ENCODE measurements at places on chromosomes 2 and 18. TPM values are rescaled to one million over a fixed set of nuclear protein-coding genes. Genes with fewer than 3 reads are reported as not detected.

DNA sequence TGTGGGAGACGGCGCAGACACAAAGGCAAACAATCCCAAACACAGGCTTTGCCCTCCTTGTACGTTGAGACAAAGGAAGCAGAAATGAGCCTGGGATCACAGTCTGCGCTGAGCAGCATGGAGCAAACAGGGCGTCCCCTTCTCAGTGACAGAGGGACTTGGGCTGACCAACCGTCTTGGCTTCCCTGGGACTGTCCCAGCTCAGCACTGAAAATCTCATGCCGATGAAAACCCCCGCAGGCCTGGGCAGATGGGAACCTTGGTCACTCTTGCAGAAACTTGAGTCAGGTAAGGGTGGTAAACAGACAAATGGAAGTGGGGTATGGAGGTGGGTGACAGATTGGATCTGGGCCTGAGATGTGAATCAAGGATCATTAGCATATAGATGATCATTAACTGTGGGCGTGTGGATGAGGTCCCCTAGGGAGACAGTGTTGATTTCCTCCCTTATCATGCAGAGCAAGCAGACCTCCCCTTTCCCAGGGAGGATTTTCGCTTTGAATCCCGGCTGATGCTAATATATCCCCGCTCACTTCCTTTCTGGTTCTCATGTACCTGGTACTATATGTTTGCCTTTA lies 19.1 kb upstream of the SH3BP4 start:
- no peaks in the 10 kb centered on the region for H3K27me3 ChIP-seq
- no peak overlapping the region for H3K4me3 ChIP-seq
- H3K27ac ChIP-seq: no peak overlapping the region
- no peaks in the 10 kb centered on the region for H3K36me3 ChIP-seq
- no peaks in the 10 kb centered on the region for H3K4me1 ChIP-seq
- DNase-seq: no peak

- DNase-seq: no peak
- H3K4me1 ChIP-seq: no peaks in the 10 kb centered on the region
- no peak overlapping the region for H3K4me3 ChIP-seq
- no peaks in the 10 kb centered on the region for H3K36me3 ChIP-seq
These were observed 119.2 kb downstream of the ACOXL start for GRCh38 chr2:110851531-110851930.

GRCh38 chr2:169275696-169276444 lies 86.5 kb downstream of the LRP2 start:
- DNase-seq: no peak
- no peaks in the 10 kb centered on the region for H3K27me3 ChIP-seq
- no peaks in the 10 kb centered on the region for H3K36me3 ChIP-seq
- no peaks in the 10 kb centered on the region for H3K4me1 ChIP-seq

DNA sequence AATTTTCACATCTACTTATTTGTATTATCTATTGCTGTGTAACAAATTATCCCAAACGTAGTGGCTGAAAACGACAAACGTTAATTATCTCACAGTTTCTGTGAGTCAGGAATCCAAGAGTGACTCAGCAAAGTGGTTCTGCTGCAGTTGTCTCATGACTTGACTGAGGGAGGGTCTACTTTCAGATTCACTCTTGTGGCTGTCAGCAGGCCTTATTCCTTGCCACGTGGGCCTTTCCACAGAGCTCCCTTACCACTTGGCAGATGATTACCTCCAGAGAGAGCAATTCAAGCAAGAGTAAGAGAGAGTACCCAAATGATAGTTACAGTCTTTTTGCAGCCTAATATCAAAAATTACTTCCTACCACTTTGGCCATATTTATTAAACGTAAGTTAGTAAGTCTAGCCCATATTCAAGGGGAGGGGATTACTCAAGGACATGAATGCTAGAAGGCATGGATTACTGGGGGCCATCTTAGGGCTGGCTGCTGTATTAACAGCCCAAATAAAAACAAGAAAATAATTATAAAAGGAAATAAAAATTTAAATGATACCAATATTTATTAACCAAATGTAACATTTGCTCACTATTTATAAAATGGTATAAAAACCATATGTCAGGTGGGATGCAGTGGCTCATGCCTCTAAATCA lies 48.7 kb upstream of the NBEAL1 start:
- no peak for DNase-seq
- H3K36me3 ChIP-seq: no peaks in the 10 kb centered on the region
- H3K4me3 ChIP-seq: no peak overlapping the region
- no peaks in the 10 kb centered on the region for H3K27me3 ChIP-seq

The SLC38A11 gene
- 2.0 TPM for total RNA-seq

The BMP10 gene
- not detected for total RNA-seq

GRCh38 chr2:141871913-141872634 lies 258.7 kb downstream of the LRP1B start:
- H3K27ac ChIP-seq: no peak overlapping the region
- no peak overlapping the region for H3K4me3 ChIP-seq
- H3K36me3 ChIP-seq: no peaks in the 10 kb centered on the region
- no peak for DNase-seq
- no peaks in the 10 kb centered on the region for H3K27me3 ChIP-seq

The TUBA4B gene
- not detected for total RNA-seq

The EGR4 gene
- total RNA-seq: not detected

DNA sequence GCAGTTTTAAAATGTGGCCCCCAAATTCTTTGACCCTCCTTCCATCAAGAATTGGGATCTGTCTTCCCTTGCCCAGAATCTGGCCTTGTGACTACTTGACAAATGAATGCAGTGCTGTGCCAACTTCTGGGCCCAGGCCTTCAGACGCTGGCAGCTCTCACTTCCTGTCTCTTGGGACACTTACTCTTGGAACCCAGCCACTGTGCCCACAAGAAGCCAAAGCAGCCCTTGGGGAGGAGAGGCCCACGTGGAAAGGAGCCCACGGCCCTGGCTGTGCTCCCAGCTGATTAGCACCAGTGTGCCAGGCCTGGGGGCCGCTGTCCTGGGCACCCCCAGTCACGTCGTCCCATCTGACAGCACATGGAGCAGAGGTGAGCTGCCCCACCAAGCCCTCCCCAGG lies 56.6 kb downstream of the RPL37A start:
- no peaks in the 10 kb centered on the region for H3K36me3 ChIP-seq
- no peaks in the 10 kb centered on the region for H3K27me3 ChIP-seq
- no peak overlapping the region for H3K4me3 ChIP-seq
- peak overlapping the region; percentile 77 for H3K27ac ChIP-seq
